ENCODE measurements at places on chromosomes 6 and 20. TPM values are rescaled to one million over a fixed set of nuclear protein-coding genes. Genes with fewer than 3 reads are reported as not detected.

GRCh38 chr20:49936153-49937026 is at the start of gene RNF114:
TSS of gene RNF114 (plus strand) at chr20:49936397. CDS start at chr20:49936413, 16 bp downstream.
- H3K4me1 ChIP-seq, result peaks cover 54% of the 10 kb centered on the region
- H3K36me3 ChIP-seq, result no peaks in the 10 kb centered on the region
- DNase-seq, result peak; percentile 96
- peak within 1 kb of the TSS; percentile 91 for H3K27ac ChIP-seq
- H3K4me3 ChIP-seq, result peak within 1 kb of the TSS; percentile 93

CYP24A1 gene
- total RNA-seq, result 0.64 TPM

GRCh38 chr6:82056567-82056966 is 191.0 kb downstream of the IBTK start:
- no peaks in the 10 kb centered on the region for H3K27me3 ChIP-seq
- no peaks in the 10 kb centered on the region for H3K36me3 ChIP-seq
- H3K4me1 ChIP-seq, result no peaks in the 10 kb centered on the region
- H3K4me3 ChIP-seq, result no peak overlapping the region
- DNase-seq, result no peak

GTSF1L gene
- total RNA-seq, result not detected

- H3K4me1 ChIP-seq, result peaks cover 15% of the 10 kb centered on the region
- no peak overlapping the region for H3K27ac ChIP-seq
- H3K27me3 ChIP-seq, result no peaks in the 10 kb centered on the region
- H3K36me3 ChIP-seq, result no peaks in the 10 kb centered on the region
- no peak overlapping the region for H3K4me3 ChIP-seq
These were observed 256.4 kb downstream of the GMPR start for GRCh38 chr6:16494793-16495192.

DNA sequence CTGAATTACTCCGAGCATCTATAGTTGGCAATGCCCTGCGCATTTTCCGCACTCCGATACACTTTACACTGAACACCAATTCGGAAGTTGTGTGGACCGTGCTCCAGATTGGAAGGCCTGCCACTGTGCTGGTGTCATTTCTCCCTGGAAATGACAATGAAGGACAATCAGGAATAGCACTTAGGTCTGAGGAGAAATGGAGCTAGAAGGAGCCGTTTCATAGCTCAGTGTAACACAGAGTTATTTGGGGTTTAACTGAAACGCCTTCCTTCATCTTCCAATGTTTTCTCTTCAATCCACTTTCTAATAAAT is 501 bp upstream of the PLA2G7 start:
- H3K36me3 ChIP-seq, result no peaks in the 10 kb centered on the region
- H3K27ac ChIP-seq, result peak overlapping the region; percentile 48
- DNase-seq, result no peak
- peaks cover 54% of the 10 kb centered on the region for H3K27me3 ChIP-seq
- no peaks in the 10 kb centered on the region for H3K4me1 ChIP-seq
- peak overlapping the region; percentile 50 for H3K4me3 ChIP-seq

- no peaks in the 10 kb centered on the region for H3K36me3 ChIP-seq
- no peaks in the 10 kb centered on the region for H3K27me3 ChIP-seq
- peaks cover 36% of the 10 kb centered on the region for H3K4me1 ChIP-seq
- no peak overlapping the region for H3K4me3 ChIP-seq
These were observed 82.4 kb upstream of the TAB2 start for GRCh38 chr6:149235130-149235561.

DLL1 gene
- total RNA-seq, result 6.3 TPM
